ENCODE measurements at places on chromosomes 2 and 18.
A peak's percentile ranks its signal among the peaks of the same experiment; 100 is the strongest.

GRCh38 chr2:45261746-45262145 lies 252.5 kb upstream of the SIX2 start:
- DNase-seq = no peak

GRCh38 chr2:236603361-236604015 lies 33.9 kb downstream of the ACKR3 start:
- DNase-seq = no peak

DNA sequence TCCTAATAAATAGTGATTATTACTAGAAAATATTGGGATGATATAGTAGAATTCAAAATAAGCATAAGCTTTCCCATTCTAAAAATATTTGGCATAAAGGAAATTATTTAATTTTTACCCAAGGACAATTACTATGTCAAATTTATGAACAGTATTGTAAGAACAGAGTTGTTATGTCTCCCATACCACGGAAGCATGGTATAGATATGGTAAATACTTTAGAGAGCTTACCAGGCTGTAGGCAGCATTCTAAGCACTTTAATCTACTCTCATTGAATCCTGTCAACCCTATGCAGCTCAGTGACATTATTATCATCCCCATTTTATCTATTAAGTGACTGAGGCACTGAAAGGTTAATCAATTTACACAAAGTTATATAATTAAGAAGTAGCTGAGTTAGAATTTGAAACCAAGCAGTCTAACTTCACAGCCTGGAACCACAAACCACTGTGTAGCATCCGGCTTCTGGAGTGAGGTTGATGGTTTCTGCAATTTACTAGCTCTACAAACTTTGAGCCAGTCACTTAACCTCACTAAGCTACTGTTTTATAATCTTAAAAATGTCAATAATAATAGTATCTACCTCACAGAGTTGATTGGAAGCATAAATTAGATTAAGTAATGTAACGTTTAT lies 323.7 kb downstream of the ARHGAP15 start:
- no peak for DNase-seq

DNA sequence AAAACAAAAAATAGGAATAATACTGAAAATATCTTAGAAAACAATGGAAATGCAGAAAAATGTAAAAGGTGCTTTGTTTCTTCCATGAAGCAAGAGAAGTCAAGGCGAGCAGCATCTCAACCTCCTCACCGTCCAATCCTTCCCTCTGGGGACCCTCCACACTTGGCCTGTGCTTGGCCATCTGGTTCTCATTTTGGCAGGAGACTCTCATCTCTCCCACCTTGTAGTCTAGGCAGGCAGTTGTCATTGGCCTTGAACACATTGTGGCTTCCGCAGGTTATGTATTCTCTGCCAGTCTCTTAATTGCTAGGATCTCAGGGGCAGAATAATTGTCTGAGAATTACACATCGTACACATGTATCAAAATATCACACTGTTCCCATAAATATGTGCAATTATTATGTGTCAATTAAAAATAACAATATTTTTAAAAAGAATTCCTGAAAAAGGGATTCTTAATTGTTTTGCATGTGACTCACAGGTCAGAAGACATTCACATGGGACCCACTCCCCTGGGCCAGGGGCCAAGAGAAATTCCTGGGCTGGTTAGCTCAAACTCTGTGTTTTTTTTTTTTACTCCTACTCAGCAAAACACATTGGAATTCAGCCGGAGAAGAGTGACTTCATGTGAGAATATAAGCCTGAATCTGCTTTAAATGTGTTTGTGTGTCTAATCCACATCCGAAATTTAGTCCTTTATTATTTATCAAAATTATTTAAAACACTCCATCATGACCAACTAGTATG lies 14.0 kb upstream of the ANKRD62 start:
- DNase-seq = no peak

GRCh38 chr2:188788621-188789020 lies 185.6 kb upstream of the COL3A1 start:
- DNase-seq = peak; percentile 53

DNA sequence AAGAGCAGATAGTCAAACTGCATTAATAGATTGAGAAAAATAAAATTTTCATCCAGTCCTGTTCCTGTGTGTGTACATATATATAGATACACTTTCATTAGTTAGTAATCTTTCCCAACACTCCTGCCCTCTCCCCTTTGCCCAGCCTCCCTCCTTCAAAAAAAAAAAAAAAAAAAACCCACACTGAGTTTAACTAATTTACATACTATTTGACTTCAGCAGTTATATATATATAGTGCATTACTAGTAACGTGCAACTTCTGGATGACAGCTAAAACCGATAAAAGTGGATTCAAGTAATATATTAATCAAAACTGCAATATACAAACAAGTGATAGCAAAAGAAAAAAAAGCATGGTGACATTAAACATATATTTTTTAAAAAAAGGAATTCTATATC lies 1.4 kb downstream of the FIGN start:
- no peak for DNase-seq

GRCh38 chr2:175048275-175048674 lies 43.1 kb upstream of the CHN1 start:
- DNase-seq = no peak

DNA sequence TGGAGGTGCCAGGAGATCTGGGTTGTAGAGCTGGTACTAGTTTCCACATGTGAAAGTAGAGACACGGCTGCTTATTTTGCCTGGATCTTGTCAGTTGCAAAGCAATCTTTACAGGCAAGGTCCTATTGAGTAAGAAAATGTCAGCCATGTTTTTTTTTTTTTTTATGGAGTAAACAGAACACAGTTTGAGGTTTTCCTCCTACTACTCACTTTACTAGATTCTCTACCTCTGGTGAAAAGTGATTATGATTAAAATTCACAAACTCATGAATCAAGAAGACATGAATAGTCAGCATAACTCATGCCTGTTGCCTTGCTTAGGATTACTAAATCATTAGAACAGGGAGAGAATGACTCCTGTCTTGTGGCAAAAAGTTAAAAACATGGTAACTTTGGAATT lies 70.1 kb upstream of the PNPT1 start:
- no peak for DNase-seq

GRCh38 chr2:231161877-231162329 lies 36.5 kb upstream of the ARMC9 start:
- peak; percentile 75 for DNase-seq

- no peak for DNase-seq
These were observed 183.1 kb downstream of the FIGN start for GRCh38 chr2:163552758-163553157.

GRCh38 chr2:206083602-206084438 lies 2.2 kb downstream of the INO80D start:
- no peak for DNase-seq

- DNase-seq = no peak
These were observed 247.0 kb upstream of the SYT4 start for GRCh38 chr18:43524260-43524659.

- DNase-seq = no peak
These were observed 11.5 kb upstream of the KYNU start for GRCh38 chr2:142865924-142866323.

GRCh38 chr2:29628108-29628745 lies 293.2 kb downstream of the ALK start:
- no peak for DNase-seq

- no peak for DNase-seq
These were observed 52.7 kb upstream of the ODC1 start for GRCh38 chr2:10500601-10501361.

GRCh38 chr2:50627505-50627904 lies 404.4 kb downstream of the NRXN1 start:
- DNase-seq = no peak

DNA sequence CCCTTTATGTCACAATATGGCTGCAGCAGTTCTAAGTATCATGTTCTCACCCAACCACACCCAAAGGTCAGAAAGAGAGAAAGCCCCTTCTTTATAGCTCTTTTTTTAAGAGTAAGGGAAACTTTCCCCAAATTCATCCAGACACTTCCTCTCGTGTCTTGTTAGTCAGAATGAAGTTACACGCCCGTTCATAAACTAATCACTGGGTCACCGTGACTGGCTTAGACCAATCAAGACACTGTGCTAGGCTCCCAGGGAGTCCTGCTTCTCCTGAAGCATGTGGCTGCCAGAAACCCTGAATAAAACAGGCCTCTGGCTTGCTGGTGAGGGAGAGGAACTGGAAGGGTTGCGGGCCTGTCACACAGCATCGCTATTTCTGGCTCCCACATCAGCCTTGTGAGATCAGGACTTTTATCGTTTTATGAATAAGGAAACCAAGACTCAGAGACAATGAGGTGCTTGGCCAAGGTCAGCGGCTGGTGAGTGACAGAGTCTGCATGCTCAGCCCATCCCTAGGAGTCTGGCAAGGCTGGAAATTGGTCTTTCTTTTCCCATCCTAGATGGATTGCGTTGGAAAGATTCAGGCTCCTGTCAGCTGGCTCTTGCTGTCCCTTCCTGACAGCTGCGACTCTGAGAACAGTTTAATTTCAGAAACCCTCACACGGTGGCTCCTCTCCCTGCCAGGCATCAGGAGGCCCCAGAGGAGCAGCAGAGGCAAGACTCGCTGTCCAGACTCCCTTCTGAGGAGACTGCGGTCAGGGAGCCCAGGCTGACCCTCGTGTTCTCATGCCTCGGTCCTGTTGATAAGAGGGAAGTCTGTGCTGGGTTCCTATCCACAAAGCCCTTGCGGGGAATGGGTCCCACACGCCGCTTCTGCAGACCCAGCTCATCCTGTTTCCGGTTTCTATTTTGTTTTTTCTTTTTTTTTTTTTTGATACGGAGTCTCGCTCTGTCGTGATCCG lies 104.5 kb upstream of the TAF1B start:
- peak; percentile 36 for DNase-seq

- DNase-seq = no peak
These were observed 17.3 kb downstream of the ALPK2 start for GRCh38 chr18:58611395-58612131.

DNA sequence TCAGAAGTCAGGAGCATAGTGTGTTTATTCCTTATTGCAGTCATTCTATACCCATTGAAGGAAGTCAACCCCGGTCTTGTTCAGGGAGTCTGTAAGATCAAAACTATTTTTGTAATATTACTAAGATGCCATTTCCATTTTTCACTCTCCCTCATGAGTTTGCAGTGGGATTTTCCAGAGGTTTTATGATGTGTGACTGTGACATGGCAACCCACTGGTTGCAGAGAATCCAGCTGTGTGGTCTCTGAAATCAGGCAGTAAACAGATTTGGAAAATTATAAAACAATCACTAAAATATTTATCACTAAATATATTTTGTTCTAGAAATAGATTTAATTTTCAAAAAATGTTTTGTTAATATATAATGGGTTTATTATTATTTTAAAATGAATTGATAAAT lies 38.1 kb downstream of the DLGAP1 start:
- no peak for DNase-seq

DNA sequence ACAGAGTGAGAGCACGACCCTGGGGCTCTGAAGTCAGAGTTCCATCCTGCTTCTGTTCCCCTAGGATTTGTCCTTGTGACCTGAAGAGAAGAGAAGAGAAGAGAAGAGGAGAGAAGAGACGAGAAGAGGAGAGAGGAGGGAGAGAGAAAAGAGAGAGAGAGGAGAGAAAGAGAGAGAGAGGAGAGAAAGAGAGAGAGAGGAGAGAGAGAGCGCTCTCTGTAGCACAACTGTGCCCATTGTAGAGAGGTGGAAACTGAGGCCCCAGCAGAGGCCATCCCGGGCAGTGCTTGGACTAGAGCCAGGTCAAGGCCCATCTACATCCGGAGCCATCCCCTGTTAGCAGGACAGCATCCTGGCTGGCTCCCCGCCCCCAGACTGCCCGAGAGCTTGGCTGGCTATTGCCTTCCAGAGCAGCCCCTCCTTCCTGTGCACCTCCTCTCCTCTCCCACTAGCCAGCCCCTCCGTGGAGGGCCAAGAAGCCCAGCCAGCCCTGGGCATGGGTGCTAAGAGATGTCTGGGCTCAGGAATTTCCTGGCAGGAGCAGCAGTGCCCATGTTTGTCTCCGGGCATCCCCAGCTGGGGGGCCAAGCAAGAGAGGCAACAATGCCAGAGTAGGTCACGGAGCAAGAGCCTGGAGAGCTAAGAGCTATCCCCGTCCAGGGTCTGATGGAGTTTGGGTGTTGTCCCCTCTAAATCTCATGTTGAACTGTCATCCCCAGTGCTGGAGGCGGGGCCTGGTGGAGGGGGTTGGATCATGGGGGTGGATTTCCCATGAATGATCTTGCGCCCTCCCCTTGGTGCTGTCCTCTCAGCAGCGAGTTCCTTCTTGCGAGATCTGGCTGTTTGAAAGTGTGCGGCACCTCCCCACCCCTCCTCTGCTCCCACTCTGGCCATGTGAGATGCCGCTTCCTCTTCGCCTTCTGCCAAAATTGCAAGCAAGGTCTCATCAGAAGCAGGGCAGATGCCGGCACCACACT lies 18.2 kb upstream of the GPR55 start:
- DNase-seq = peak; percentile 41

- no peak for DNase-seq
These were observed 203.2 kb upstream of the CYP26B1 start for GRCh38 chr2:72350852-72351251.

- no peak for DNase-seq
These were observed 2.4 kb downstream of the GLS start for GRCh38 chr2:190882856-190883582.

GRCh38 chr2:85314884-85315242 lies 12.9 kb downstream of the TGOLN2 start:
- no peak for DNase-seq

GRCh38 chr2:240957656-240958365 lies 40.6 kb upstream of the SNED1 start:
- peak; percentile 58 for DNase-seq

DNA sequence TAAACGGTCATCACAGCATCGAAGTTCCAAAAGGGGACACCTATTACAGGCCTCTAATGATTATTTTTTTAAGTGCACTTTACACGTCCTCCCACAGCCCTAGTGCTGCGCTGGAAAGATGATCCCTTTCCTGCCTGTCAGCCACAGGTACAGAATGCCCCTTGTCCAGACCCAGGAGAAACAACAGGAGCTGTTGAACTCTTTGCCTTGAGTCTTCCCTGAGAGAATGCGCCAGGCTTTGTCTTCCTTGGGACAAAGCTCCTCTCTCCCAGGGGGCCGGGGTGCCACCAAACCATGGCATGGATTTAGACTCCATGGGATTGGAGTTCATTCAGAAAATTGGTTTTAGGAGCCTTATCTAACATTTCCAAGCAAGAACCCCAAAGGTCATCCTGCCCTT lies 319.0 kb upstream of the SOX11 start:
- no peak for DNase-seq

DNA sequence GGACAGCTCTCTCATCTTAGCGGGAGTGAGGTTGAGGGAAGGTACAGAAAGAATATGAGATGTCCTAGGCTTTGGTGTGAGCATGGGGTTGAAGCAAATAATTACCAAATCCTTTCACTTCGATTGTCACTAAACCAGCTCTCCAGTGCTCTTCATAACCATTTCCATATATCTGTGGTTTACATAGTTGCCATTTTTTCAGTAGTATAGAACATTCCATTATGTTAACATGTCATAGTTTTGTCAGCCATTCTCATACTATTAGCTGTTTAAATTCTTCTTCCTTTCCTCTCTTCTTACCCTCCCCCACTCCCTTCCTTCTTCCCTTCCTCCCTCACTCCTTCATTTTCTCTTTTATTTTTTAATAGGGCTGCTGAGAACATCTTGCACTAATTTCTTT lies 205.9 kb downstream of the BABAM2 start:
- DNase-seq = no peak

- DNase-seq = peak; percentile 72
These were observed 613.9 kb downstream of the IRS1 start for GRCh38 chr2:226185616-226186211.

Measured in AG08395 (cell line).